ENCODE measurements at places on chromosomes 16 and 17.

DNA sequence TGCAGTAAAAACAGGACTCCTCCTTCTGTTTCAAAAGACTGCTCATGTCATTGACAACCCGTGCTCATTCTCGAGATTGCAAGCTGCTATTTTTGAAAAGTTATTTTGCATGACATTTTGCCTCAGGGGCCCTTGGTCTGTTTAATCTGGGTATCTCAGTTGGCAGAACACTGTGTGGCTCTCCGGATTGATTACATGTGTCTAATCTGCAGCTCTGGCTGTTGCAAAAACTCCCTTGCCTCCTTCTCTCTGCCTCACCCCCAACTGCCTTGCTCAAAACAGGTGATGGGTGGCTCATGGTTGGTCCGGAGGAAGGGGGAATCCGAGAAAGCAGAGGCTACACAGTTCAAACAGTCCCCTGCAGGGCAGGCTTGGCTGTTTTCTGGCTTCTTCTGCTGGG, 25.3 kb downstream of the GINS3 start:
- no peak for DNase-seq

GRCh38 chr16:60684002-60684401, 1352.2 kb downstream of the CDH8 start:
- no peak for DNase-seq

GRCh38 chr16:35562471-35562870, 2103.1 kb downstream of the TP53TG3F start:
- no peak for DNase-seq

DNA sequence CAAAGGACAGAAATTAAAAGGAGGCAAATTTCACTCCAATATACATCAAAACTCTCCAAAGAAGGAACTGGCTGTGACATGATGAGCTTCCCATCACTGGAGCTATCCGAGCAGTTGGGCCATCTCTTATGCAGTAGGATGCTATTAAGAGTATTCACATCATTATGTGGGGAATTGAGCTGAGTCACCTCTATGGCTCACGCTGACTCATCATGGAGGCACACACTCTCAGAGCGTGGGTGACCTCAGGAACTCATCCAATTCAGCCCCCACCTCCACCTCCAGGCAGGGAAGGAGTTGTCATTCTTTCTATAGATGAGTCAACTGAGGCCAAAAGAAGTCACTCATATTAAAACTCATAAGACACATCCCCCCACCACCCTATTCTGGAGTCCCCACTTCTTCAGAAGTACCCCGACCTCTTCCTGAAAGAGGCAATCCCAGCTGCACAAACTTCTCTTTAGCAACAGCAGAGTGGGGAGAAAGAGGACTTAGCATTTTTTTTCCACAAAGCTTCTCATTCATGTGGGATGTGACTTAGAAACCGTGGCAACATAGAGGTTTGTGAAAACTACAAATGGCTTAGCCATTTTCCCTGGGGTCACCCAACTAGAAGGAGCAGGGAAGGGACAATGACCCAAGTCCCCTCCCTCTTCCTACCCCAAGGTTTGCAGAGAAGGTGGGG, 32.5 kb downstream of the ABCC12 start:
- no peak for DNase-seq

- no peak for DNase-seq
Measured at GRCh38 chr17:19551165-19551564, 17.5 kb downstream of the SLC47A1 start.

All from activated naive CD4-positive, alpha-beta T cell (primary cell).